Caco-2 (cell line): ENCODE measurements at places on chromosomes 6 and 20.

DNA sequence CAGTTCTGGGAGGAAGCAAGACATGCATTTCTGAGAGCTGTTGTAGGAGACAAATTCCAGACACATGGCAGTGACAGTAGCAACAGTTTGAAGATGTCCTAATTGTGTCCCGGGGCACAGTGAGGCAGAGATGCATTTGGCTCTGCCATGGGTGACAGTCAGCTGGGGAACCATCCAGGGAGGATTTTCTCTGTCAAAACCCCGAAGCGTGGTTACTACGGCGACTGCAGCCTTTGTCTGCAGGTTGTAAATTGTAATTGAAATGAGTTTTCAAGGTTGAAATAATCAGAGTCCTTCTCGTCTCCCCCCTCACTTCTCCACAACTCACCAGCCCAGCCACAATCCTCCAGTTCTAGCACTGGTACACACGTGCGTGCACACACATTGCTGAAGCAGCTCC, 100.1 kb downstream of the GRM4 start:
- no peak for DNase-seq

GRCh38 chr20:37902504-37903313, at the start of gene VSTM2L:
VSTM2L (plus strand) TSS chr20:37903127; CDS start chr20:37903351, 224 bp downstream.
- peak; percentile 39 for DNase-seq

GRCh38 chr20:8094850-8095249, 37.2 kb upstream of the PLCB1 start:
- no peak for DNase-seq

- DNase-seq: no peak
These were observed 26.8 kb upstream of the SLC35B3 start for GRCh38 chr6:8462169-8462568.

DNA sequence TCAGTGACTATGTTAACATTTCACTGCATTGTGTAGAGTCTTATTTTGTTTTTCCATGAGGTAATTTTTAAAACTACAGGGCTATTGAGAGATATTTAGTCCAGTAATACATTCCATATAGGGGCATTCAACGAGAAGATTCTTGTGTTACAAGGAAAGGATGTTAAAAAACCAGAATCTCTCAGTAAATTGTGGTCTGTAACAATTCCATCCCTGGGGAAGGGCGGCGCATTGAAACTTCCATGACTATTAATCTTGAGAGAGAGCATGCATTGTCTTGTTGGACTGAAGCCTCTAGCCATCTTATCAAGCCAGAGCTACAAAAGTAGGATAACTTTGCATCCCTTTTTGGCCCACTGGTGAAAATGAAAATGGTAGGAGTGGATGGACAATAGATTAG, 119.7 kb downstream of the BCKDHB start:
- DNase-seq: no peak

DNA sequence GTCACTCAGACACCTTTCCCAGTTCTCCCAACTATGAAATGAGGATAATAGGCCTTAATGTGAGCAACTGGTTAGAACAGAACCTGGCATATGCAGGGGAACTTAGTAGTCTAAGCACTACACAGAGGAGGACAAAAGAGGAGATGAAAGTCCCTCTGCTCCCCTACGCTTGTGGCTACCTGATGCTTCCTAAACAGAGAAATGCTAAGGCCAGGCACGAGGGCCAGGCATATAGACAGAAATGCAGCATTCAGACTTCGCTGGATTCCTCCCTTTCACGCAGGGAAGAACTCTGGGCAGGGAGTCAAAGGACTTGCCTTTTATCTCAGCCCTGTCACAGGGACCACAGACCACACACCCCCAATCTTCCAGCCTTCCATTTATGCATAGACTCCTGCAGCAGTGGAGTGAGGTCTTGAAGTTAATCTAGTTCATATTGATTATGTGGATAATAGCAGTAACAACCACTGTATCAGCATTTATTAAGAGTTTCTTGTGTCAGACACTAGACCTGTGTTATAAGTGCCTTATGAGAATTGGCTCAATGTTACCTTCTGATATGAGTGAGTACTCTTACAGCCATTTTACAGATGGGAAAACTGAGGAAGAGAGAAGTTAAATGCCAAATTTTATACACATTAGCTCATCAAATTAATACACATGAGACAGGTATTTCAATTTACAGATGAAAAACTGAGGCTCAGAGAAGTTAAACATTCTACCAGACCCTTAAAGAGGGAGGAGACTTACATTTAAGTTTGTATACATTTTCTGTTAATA, 27.0 kb upstream of the TRAF3IP2 start:
- no peak for DNase-seq

DNA sequence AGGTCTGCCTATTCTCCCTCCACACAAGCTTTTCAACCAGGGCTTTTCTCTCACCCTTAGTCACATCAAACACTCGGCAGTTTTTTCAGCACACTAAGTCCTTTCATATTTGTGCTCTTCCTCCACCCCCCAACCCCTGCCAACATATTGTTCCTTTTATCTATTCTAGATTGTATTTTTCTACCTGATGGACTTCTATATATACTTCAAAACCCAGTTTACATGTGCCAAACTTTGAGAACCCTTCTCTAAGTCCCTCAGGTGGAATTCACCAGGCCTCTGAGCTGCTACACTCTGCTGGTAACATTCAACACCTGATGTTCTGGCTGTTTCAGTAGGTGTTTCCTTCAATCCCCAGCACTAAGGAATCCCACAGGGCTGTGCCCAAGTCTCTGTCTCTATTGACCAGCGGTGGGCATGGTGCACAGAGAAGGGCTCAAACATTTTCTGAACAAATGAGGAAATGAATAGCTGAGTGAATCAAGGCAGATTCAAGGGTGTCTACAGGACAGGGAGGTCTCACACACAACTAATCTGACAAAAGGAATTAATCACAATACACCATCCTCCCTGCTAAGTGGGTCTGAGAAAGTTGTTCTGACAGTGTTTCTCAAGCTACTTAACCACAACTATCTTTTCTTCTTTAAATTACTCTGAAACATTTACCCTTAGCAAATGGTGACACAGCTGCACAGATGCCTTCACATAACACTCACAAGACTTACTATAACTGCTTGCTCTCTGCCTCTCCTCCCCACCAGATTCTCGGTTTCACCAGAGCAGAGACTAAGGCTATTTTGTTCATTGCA, 166.5 kb downstream of the TSHZ2 start:
- DNase-seq: no peak

DNA sequence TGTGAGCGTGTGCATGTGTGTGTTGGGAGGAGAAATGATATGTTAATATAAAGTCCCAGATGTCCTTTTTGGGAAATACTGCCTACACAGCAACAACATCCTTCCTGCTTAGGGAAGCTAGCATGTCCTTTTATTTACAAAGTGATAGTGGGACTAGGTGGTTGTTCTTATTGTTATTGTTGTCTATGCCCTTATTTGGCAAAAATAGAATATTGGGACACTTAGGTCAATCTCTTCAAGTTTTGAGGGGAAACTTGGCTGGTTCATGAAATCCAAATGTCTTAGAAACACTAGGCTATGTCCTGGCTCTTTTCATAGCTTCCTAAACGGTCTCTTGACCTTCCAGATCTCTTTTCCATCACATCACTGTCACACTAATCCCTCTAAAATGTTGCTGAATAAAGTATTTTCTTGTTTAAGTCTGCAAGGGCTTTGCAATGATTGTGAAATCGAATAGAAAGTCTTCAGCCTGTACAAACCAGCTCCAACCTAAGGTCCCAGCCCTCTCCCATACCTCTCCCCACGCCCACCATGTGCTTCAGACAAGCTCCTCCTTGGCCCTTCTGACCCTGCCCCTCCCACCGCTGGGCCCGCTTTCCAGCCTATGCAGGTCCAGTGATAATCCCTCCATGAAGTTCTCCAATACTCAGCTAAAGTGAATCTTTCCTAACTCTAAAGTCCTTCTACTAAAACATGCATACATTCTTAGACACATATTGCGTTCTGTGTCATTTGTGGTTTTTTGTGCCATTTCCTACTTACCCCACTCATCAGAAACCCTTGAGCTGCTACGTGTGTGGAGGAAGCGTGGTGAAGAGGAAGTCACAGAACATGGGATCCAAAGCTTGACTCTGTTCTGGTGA, 205.1 kb downstream of the LY86 start:
- DNase-seq: no peak

DNA sequence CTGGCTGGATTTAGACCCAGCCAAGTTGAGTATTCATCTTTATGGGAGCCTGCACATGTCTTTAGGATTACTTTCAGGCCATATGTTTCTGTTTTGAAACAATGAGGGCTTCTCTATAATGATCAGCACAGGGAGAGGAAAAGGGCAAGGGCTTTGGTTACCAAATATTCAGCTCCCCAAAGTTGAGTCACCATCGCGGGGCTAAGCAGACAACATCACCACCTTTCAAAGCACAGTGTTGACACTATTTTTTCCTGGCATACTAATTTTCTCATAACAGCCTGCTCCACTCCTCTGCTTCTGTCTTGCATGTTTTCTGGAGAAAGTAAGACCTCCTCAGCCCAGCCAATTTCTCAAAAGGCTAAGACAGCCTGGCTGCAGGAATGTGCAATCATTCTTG, 4.9 kb downstream of the SCML4 start:
- no peak for DNase-seq

GRCh38 chr6:135008072-135008940, 46.3 kb downstream of the HBS1L start:
- DNase-seq: peak; percentile 5
